Suppressor macrophage treated with lipopolysaccharide for 4 hours (primary cell): ENCODE measurements at places on chromosomes 3 and 15.

- peak; percentile 1 for DNase-seq
Measured at GRCh38 chr3:64355401-64355807, 130.1 kb upstream of the PRICKLE2 start.

DNA sequence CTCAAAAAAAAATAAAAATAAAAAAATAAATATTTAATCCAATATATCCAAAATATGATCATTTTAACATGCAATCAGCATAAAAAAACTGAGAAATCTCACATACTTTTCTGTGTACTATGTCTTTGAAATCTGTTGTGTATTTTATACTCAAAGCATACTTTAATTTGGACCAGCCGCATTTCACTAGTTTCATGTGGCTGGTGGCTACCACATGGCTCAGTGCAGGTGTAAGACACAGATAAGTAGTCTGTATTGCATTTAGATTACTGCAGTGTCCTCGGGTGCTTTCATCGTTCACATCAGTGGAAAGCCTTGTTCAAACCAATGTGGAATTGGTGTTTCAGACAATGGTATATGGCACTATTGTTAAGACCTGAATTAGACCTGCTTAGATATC is 11.0 kb downstream of the CRTC3 start:
- DNase-seq = no peak

DNA sequence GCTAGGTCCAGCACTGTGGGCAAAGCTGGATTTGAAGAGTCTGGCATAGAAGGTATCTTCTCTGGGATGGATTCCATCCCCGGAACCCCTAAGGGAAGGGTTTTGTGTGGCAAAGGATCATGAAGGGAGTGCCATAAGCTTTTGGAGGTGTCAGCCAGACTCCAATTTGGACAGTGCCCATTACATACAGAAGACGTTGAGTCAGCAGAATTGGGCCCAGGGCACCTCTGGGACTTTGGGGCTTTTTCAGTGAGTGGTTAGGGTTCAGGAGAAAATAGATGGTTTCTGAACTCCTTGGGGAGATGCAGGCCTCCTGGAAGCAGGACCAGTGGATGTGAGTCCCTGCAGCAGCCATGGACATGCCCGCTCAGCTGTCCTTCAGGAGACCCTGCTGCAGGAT is 34.6 kb upstream of the XCR1 start:
- DNase-seq = no peak

GRCh38 chr3:82636177-82636576 is 874.7 kb upstream of the GBE1 start:
- no peak for DNase-seq

- peak; percentile 46 for DNase-seq
Measured at GRCh38 chr3:48151058-48151806, 37.0 kb downstream of the CDC25A start.

DNA sequence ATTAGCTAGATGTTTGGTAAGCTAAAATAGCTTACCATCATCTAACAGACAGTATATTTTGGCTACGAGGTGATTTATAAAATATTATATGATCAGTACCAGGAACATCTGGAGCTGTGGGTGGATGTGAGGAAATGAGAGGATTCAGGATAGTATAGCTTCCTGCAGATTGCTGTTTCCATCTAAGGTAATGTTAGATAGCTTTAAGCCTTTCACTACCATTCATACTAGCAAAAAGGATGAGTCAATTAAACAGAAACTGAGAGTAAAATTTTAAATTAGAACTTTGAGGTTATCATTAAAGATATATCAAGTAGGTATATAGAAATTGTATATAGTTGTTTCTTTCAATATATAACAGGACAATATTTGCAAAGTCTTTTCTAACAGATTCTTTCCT is 8.0 kb downstream of the ZBTB20 start:
- no peak for DNase-seq

DNA sequence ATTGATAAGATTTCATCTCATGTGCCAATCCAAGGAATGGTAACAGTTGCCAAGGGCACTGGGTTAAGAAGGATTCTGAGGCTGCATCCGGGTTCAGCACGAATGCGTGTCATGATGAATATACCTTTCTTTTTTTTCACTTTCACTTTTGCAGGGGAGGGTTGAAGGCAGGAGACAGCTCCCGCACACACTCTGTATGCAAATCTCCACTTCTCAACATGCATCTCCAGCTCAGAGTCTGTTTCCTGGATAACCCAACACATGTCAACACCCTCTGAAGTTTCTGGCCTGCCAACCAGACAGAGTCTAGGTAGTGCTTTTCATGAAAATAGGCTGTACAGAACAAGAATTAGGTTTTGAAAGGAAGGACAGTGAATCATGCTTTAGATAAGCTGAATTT is 21.6 kb downstream of the B4GALT4 start:
- DNase-seq = no peak

DNA sequence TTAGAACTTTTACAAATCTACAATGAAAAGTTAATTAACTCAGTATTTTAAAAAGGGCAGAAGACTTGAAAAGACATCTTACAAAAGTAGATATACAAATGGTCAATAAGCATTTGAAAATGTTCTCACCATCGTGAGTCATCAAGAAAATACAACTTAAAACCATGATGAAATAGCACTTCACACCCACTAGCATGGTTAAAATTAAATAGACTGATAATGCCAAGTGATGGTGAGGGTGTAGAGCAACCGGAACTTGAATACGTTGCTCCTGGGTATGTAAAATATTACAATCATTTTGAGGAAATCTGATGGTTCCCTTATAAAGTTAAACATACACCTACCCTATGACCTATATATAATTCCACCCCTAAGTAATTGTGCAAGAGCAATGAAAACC is 319.8 kb upstream of the UMPS start:
- DNase-seq = no peak

DNA sequence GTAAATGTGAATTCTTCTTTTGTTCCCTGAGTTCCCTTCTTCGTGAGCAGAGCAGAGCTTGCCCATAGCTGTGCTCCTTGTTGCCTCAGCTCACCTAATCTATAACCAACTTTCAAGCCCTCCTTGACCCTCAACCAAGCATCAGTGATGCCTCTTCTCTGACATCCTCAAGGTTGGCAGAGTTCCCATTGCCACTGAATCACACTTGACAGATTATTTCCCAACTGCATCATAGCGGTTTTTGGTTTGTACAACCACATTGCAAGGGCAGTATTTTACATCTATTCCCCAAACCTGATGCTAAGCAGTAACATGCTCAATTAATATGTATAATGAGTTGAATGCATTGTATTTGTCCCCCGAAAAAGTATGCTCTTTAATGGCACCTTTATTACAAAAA is 133.0 kb upstream of the SNTN start:
- no peak for DNase-seq

- no peak for DNase-seq
Measured at GRCh38 chr3:4323246-4324027, 20.3 kb downstream of the SETMAR start.

DNA sequence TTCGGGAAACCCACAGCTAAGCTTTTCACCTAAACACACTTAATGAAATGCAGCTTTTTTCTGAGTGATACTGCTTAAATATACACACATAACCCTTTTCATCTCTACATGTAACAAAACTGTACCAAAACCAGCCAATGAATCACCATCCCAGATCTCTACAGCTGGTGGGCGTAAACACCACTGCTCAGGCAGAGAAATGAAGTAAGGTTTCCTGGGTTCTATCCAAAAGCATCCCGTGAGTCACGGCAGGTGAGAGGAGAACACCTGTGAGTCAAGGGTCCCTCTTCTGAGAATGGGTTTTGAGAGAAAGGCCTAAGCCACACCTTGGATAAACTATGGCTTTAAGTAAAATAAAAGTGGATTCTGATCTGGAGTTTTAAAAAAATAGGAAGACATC is 2.6 kb downstream of the CLDN1 start:
- DNase-seq = no peak

- DNase-seq = no peak
Measured at GRCh38 chr15:58260205-58260724, 122.1 kb downstream of the AQP9 start.

GRCh38 chr15:29566914-29567313 is 255.4 kb downstream of the TJP1 start:
- DNase-seq = no peak

DNA sequence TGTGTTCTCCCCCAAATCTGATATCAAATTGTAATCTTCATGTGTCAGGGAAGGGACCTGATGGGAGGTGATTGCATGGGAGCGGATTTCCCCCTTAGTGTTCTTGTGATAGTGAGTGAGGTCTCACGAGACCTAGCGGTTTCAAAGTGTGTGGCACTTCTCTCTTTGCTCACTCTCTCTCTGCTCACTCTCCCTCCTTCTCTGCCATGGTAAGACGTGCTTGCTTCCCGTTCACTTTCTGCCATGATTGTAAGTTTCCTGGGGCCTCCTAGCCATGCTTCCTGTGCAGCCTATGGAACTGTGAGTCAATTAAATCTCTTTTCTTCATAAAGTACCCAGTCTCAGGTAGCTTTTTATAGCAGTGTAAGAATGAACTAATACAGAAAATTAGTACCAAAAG is 30.6 kb upstream of the OR5H6 start:
- peak; percentile 24 for DNase-seq

DNA sequence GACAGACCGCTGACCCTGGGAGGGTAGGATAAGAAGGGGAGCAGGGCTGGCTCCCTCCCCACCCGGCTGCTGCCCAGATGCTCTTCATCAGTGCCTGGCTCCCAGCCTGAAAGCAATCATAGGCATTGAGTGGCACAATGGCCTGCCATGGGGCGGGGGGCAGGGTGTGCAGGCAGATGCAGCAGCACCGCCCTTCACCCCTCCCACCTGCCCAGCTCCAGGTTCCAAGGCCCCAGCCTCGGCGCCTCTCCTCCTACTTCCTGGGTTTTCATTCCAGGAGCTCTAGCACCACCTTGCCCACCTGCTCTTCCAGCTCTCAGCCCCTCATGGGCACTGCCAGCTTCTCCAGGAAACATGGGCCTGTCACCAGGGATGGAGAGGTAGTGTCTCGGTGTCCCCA is 101.7 kb downstream of the MEGF11 start:
- DNase-seq = no peak

DNA sequence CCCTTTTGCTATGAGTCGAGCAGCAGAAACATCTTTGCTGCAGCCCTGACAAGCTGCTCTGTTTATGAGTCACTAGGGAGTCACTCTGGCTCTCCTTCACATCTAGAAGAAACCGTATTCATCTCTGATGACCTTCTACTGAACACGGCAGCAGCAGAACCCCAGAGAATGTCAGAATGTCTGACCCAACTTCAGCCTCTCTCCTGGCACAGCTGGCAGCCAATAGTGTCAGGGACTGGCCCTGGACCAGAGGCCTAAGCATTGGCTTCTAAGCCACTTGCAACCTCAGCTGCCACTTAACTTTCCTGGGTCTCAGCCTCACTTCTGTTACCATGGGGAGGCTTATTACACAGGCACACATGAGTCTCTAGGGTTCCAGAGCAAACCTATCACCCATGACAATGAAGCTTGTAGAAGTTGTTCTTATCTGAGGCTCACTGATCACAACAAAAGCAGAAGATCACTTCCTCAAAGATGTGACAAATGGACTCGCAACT is 184.1 kb upstream of the TLE3 start:
- DNase-seq = peak; percentile 53

GRCh38 chr15:82771789-82772607 is 33.9 kb downstream of the FSD2 start:
- DNase-seq = no peak

GRCh38 chr3:104907507-104907906 is 459.2 kb upstream of the ALCAM start:
- DNase-seq = no peak

DNA sequence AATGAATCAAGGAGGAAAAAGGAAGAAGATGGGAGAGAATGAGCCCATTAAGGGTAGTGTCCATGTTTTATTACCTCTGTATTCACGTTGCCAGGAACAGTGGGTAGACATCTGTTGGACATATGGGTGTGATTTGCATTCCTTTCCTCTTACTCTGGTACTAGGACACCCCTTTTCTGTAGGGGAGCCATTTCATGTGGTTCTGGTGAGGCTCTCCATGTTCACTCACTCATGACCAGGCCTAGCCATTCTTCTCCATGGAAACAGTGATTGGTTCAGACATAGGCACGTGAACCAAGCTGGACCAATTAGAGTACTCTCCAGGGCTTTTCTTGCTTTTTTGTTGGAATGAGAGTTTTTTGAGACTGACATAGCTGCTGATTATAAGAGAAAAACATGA is 39.6 kb upstream of the PDCD6IP start:
- DNase-seq = no peak

DNA sequence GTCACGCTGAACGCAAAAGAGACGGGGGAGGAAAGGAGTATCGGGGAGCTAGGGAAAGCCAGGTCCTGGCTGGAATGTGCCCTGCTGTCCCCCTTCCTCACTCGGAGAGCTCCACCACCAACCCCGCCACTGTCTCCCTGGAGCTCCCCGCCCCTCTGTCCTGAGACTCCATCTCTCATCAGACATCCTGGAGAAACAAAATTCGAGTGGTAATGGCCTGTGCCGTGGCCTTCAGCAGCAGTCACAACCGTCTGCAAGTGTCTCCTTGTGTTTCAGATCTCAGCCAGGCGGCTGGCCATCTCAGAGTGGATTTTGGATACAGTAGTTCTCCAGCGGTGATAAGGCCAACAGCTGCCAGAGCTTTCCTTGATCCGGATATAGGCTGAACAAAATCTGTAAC is 76.9 kb downstream of the OCA2 start:
- DNase-seq = no peak

DNA sequence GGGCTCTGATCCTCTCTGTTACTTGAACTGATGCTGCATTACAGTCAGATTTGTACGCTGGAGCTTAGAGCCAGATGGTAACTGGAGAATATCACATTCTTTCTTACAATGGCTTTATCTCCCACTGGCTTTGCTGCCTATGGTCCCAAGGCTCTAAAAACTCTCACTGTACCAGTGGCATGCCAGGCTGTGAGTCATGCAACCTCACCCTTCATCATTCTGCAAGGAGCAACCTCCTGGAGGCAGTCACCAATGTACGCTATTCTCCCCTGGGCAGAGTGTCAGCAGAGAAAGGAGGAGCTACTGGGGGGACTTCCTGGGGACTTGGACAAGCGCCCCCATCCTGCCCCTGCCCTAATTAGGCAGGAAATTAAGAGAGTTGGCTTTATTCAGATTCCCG is 97.9 kb upstream of the EIF1B start:
- DNase-seq = no peak

DNA sequence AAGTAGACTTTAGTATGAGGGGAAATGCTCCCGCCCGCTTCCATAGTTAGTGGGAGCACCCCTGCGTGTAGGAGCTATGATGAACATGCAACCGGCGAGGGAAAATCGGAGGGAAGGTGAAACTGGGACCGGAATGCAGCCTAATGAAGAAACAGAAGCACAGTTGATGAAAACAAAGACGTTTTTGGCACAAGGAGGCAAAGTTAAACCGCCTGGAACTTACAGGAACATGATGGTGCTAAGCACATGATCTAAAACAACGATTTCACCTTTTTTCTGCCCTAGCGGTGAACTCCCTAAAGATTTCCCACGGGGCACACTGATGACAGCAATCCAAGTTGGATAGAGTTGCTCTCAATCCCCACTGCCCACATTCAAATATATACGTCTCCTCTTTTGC is 49.4 kb upstream of the SPATA12 start:
- DNase-seq = no peak

DNA sequence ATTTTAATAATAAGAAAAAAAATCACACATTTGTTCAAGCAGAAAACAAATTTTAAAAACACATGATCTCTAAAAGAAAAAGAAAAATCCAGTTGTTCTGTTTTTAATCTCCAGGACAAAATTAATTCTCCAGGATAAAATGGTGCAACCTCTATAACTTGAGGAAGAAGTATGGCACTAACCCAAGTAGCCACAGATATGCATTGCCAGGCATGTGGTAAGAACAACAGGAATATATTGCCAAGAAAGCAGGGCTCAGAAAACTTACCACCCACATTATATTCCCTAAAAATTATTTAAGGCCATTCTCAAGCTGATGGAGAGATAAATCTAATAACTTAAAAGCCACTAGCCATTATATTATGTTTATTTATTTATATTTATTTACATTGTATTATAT is 295.7 kb upstream of the TMCO5A start:
- no peak for DNase-seq
